Non-pigmented ciliary epithelial cell (primary cell): ENCODE measurements at places on chromosomes 5 and 9.

GRCh38 chr9:106304401-106304920, 558.5 kb upstream of the ZNF462 start:
- no peak for DNase-seq

GRCh38 chr9:16147726-16148125, 594.9 kb downstream of the CCDC171 start:
- no peak for DNase-seq

GRCh38 chr5:135671966-135672365, 93.2 kb upstream of the CXCL14 start:
- no peak for DNase-seq

DNA sequence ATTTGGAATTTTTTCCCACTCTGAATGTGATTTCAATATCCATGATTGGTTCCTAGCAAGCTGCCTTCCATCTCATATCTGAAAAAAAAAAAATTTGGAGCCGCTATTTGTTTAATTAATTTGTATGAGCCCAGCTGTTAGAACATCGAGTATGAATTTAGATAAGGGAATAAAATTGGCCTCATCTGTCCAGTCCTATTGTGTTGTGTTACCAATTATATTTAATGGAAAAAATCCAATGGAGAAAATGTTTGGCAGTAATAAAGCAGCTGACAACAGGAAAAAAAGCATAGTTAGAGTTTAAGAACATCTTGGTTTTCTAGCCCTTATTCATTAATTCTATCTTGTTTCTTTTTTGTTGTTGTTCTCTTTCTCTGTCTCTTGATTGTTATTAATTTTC, 735.6 kb upstream of the RIOK2 start:
- DNase-seq: no peak

GRCh38 chr5:95162231-95162992, 122.5 kb downstream of the MCTP1 start:
- no peak for DNase-seq

- DNase-seq: no peak
Measured at GRCh38 chr5:55406292-55406691, 98.5 kb downstream of the MTREX start.

GRCh38 chr9:11107196-11107595, 494.4 kb upstream of the PTPRD start:
- no peak for DNase-seq

DNA sequence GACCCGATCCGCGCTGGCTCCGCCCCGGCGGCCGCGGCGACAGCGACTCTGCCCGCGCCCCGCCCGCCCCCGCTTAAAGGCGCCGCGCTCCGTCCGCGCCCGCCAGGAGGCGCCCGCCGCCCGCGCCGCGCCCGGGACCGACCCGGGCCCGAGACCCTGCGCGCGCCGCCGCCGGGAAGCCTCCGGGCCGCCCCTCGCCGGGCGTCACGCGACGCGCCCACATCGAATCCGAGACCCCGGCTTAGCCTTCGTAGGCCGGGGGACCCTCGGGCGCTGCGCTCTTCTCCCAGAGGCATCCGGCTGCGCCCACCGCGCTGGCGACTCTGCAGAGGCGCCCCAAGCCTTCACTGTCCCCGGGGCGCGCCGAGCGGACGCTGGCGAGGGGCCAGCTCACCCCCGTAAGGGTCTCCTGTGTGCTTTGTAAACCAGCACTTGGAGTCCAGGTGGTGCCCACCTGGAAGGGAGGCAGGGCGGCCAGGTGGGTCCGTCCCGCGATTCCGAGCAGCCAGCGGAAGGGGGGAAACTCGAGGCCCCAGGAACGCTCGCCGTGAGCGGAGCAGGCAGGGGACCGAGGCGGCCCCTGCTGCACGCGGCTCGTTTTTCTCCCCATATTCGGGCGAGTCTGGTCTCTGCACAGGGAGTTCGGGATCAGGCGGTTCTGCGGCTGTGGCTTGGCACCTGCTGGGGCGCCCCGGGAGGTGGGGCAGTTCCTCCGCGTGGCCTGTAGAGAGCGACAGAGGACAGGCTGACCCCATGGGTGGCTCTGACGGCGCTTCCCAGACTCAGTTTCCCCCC, 423 bp upstream of the ABCA2 start:
- no peak for DNase-seq

- no peak for DNase-seq
Measured at GRCh38 chr5:33691856-33692255, 199.9 kb downstream of the ADAMTS12 start.

DNA sequence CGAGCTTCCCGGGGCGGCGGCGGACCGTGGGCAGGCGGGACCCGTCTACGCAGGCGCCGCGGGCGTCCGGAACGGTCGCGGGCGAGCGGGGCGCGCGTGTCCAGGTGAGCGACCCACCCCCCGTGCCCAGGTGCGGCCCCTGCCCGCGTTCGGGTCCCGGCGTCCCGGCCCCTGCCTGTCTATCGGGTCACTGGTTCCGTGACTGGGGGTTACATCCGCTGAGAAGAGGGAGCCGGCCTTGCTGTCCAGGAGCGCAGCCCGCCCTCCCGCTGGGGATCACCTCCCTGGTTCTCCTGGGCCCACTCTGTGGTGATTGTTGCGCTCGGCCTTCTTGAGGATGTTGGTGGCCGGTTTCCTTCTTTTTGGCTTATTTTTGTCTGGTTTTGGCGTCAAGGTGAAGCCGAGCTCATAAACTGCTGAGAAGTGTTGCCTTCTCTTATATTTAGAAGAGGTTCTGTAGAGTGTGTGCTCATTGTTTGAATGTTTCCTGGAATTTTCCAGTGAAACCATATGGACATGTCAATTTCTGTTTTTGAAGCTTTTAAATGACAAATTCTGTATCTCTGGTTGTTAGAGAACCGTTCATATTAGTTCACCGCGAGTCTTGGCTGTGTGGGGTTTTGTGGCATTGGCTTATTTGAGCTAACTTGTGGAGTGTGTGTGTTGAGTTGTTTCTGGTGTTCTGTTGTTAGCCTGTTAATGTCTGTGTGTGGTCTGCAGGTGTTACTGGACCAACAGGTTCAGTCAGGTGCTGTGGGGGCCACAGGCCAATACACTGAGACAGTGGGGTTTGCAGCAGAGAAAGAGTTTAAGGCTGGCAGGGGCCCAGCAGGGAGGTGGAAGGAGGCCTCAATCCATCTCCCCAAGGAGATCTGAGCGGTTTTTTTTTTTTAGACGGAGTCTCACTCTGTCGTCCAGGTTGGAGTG, 621 bp downstream of the CEP72 start:
- DNase-seq: no peak

- DNase-seq: no peak
Measured at GRCh38 chr5:92923885-92924284, 657.1 kb downstream of the NR2F1-AS1 start.

GRCh38 chr9:127968700-127969383, 11.9 kb downstream of the EEIG1 start:
- peak; percentile 73 for DNase-seq

DNA sequence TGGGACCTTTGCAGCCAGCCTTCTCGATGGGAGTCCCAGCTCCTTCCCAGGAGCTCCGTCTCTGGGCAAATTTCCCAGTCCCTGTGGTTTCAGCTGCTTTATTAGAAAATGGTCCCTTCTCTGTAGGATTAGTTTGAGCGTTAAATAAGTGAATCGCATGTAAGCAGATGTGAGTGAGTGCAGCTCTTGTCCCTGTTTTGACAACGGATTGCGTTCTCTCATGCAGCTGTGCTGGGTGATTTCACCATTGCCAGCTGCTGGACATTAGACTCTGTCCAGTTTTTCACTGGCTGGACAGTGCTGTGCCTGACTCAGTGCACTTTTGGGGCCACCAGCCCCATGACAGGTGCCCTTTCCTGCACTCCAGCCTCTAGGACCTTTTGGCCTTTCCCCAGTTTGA, 11.6 kb upstream of the CEL start:
- DNase-seq: peak; percentile 18

GRCh38 chr5:125236981-125237380, 490.5 kb upstream of the ZNF608 start:
- no peak for DNase-seq

GRCh38 chr9:116704470-116704869, 17.4 kb downstream of the TRIM32 start:
- no peak for DNase-seq
